ENCODE measurements at places on chromosomes 1 and 21.

DNA sequence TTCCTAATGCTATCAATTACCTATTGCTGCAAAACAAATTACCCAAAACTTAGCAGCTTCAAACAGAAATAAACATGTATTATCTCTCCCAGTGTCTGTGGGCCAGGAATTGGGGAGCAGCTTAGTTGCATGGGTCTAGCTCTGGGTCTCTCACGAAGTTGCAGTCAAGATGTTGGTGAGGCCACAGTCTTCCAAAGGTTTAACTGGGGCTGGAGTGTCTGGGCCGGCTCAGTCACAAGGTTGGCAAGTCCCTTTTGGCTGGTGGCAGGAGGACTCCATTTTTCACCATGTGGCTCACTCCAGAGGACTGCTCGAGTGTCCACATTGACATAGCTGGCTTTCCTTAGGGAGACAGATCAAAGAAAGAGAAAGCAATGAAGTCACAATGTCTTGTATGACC, 5.0 kb upstream of the LRP8 start:
- DNase-seq: peak; percentile 3

DNA sequence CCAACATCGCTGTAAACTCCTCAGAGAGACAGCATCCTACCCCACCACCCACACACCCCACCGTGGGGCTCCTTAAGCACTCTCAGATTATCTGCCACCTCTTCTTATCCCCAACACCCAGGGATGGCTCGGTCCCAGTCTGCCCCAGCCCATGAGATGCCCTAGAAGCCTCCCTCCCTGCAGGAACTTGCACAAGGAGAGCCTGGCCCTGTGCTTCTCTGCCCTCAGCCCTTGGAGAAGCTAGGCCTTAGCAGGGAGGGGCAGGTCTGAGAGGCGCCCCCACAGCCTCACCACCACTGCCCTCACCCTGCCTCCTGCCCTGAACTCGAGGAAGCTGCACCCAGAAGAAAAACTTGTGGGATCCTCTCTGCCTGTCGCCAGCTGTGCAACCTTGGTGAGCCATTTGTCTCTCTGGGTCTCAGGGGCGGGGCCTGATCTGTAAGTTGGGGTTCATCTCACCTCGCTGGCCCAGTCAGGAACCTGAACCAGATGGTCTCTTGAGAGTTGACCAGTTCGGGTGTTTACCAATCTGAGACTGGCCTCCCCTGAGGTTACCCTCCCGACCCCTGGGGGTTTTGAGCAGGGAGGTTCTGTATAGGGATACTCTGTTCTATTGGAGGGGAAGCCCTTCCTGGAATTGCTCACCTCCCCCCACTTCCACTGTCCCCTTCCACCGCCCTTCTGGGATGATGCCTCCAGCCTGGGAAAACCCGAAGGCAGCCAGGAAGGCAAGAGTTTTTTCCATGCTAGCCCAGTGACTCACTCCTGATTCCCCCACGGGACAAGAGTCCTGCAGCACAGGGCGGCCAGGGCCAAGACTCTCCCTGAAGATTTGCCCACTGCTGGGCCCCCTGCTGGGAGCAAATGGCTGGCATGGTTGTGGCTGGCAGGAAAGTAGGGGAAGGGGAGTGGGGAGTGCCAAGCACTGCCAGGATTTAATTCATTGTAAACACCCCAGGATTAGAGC, at the start of gene S100A3:
Gene S100A3, minus strand, starts transcription at position 537 of the 967 bp plus-strand sequence. CDS start 773 bp downstream, outside the sequence.
- no peak for DNase-seq

- no peak for DNase-seq
These were observed 365.5 kb downstream of the KCTD3 start for GRCh38 chr1:215932558-215932957.

GRCh38 chr1:242826701-242827336, 302.3 kb upstream of the PLD5 start:
- no peak for DNase-seq

DNA sequence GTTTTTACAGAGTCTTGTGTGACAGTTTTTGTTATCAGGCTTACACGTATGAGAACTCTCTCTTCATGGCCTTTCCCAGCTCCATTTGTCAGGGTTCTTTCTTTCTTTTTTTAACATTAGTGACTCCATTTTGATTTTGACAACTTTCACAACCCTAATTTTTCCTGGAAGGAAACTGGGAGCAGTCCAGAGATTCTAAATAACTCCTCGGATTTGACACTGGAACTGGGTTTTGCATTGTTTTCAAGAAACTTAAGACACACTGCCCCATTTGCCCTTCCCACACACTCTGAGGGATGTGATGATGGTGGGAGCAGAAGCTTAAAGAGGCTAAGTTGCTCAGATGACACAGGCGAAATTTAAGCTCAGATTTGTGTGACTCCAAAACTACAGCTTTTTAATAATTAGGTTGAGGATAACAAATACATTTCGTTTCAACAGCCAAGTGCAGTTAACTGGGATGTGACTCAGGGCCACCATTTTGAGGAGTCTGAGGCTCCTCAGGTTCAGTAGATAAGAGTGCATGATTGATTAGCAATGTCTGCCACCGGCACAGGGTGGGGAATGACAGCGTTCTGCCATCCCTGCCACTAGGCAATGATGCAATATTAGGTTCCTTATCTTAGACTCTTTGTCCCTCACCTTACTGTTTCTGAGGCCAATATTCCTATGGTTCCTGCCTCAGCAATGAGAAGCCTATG, 95.1 kb upstream of the ATP1A1 start:
- DNase-seq: no peak

DNA sequence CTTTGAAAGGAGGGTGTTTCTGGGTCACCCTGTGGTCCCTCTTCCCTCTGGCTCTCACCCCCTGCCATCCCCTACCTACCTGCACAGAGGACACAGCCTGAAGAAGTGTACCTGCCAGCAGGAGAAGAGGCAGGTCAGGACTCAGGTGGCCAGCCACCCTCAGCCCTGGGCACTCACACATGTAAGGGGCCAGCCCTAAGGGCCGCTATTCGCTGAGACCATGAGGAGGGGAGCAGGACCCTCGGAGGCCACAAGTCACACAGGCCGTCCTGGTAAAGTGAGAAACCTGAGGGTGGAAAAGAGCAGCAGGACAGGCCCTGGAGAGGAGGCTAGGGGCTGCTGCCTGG, 1.2 kb downstream of the ZNF692 start:
- DNase-seq: peak; percentile 20

GRCh38 chr1:58572690-58573089, 4.4 kb downstream of the TACSTD2 start:
- no peak for DNase-seq

- DNase-seq: no peak
These were observed 200.3 kb downstream of the PBX1 start for GRCh38 chr1:164759144-164759920.

- no peak for DNase-seq
These were observed 10.7 kb downstream of the NKAIN1 start for GRCh38 chr1:31228986-31229385.

DNA sequence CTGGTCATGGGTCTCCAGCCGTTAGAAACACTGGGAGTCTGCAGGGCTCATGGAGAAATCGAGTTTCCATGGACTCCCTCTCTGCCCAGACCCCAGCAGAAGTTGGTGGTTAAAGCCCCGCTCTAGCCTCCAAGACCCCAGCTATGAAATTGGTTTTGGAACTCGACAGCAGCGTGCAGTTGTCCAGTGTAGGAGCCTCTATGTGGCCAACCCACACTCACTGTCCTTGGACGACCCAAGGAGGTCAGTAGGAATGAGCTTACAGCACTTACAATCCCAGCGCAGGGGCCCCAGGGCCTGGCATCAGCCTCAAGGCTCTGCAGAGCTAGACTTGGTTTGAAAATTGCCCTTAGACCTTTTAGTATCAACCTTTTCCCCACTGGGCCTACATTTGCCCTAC, 3.2 kb upstream of the PRDM16 start:
- DNase-seq: no peak

GRCh38 chr1:101193733-101194169, 43.1 kb upstream of the S1PR1 start:
- no peak for DNase-seq

DNA sequence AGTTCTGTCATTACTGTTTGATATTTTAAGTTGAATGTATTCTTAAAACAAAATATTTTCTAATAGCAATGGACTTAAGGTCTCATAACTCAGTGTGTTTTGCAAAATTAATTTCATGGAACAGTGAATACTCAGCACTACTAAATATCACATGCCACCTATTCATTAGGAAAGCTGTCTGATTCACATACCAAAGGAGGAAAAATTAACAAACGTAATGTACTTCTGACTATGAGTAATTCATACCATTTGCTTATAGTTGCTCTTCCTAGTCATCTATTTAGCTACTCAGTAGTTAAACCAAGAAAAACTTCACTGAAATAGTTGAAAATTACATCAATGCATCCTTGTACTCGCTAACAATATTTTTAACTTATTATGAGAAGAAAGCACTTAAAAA, 35.2 kb downstream of the TP53BP2 start:
- DNase-seq: no peak

DNA sequence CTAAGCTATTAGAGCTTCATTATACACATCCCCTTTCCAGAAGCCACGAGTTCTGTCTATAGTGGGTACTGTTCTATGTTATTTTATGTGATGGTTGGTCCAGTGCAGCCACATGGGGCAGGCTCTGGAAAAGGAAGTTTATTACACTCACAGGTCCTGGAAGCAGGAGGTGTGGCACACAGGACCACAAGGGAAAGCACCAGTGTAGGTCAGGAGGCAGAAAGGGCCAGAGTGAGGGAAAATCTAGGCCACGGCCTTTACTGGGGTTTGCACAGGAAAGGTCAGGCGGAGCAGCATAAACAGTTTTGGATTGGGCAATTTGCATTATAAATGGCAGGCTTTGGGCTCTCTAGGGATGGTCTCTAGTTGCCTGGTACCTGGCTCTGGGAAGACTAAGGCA, 21.8 kb upstream of the CNIH3 start:
- no peak for DNase-seq

Data from stimulated activated naive CD8-positive, alpha-beta T cell treated with anti-CD3 and anti-CD28 coated beads, Interleukin-15, amount 100 ng/mL, for 72 hours (primary cell).